ENCODE measurements at places on chromosomes 5 and 9.
A peak's percentile ranks its signal among the peaks of the same experiment; 100 is the strongest.

GRCh38 chr5:147303251-147303650 is 68.4 kb downstream of the STK32A start:
- DNase-seq: no peak

DNA sequence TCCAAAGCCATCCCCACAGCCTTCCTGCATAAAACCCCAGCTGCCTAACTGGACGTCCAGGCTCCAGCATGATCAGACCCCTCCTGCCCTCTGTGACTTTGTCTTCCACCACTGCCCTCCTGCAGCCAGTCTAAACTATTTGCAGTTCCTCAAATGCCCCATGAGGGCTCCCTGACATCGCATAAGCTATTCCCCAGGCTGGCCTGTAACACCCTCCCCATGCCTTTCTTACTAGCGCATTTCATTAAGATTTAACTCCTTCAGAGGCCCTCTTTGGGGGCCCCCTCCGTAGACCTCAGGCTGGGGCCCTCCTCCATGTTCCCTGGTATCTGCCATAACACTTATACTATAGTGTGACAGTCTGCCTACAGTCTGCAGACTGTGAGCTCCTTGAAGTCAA is 15.5 kb upstream of the SMIM23 start:
- no peak for DNase-seq

DNA sequence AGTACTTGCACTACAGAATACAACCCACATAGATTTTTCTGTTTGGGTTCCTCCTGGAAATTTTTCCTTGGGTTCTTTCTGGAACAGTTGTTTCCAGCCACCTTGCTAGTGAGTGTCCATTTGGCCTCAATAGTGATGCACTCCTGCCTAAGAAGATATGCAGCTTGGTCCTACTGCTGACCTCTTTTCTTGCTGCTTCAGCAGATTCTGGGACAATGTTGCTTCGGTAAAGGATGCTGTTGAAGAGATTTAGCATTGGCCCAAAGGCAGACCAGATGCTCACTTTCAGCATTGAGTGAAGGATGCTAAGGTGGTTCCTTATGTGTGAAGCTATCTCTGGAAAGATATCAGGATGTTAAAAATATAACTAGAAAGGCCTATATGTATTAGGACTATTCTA is 86.2 kb upstream of the SMC5 start:
- no peak for DNase-seq

- DNase-seq: no peak
Measured at GRCh38 chr5:17838469-17838868, 204.2 kb downstream of the TAF11L14 start.

DNA sequence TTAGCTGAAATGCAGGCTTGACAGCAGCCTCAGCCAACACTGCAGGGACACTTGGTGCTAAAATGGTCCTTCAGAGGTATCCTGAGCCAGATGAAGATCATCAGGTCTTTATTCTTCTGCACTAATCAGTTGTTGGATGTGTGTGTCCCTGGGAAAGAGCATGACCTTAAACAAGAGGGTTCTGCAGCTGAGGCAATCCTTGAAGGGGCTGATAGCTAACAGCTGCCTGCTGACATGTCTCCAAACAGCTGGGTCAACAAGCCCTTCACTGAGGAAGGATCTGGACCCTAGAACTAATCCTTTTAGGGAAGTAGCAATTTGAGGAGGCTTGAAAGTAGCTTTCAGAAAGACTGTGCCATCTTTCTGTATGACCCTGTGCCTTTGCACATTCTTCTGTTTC is 376.3 kb upstream of the ACTBL2 start:
- DNase-seq: no peak

DNA sequence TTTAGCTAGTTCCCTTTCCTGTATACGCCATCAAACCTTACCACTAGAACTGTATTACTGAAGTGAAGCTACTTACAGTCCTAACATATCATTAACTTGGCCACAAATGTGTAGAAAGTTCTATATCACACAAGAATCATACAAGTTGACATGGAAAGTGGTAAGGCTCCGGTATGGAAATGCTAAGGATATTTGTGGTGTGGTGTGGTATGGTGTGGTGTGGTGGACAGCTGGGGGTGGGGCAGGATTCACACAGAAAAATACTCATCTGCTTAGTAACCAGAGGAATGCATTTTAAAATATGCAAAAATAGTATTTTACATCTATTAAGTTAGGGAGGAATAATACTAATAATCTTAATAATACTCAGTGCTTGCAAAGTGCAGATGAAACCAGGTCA is 69.4 kb downstream of the TRPC7 start:
- DNase-seq: no peak

DNA sequence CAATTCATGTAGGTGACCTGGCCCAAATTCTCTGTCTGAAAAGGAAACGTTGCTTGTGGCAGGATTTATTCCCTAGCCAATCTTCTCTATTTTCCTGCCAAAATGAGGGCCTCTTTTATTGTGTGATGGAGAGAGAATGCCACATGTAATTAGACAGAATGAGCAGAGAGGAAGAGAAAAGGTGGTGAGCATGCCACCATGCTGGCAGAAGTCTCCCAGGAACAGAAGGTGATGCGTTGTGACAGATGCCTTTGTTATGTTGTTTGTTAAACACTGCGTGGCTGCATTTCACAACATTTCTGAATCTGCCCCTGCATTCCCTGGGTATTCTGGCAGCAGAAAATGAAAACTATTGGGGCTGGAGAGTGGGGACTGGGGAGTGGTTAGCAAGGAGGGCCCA is 577.6 kb downstream of the TLR4 start:
- DNase-seq: no peak

DNA sequence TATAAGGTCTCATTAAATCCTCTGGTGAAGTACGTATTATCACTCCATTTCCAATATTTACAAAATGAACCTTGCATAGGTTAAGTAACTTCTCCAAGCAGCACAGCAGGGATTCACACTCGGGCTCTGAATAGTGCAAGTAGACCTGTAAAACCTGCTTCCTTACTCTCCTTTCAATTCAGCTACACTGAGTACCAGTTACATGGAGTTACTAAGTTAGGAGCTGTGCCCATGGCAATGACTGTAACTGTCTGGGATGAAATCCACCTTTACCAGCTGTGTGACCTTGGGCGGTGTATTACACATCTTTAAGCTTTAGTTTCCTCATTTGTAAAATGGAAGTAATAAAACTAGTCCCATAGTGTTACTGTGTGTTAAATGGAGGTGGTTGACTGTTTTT is 15.9 kb upstream of the MOB3B start:
- DNase-seq: no peak

GRCh38 chr9:114016101-114016500 is 62.0 kb downstream of the AMBP start:
- DNase-seq: no peak

GRCh38 chr5:9188956-9189355 is 356.9 kb downstream of the SEMA5A start:
- no peak for DNase-seq

DNA sequence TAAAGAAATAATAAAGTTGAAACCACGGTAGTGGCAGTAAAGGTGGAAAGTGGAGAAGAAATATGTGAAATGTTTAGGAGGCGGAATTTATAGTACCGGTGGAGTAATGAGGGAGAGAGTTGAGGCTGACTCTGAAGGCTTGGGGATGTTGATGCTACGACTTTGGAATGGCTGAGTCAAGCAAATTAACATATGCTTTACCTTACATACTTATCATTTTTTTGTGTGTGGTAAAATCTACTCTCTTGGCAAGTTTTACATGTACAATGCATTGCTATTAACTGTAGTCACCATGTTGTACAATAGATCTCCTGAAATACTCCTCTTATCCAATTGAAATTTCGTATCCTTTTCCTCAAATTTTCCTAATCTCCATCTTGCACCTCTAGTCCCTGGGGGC is 179.0 kb downstream of the TAF11L14 start:
- no peak for DNase-seq

GRCh38 chr5:177553671-177554429 is 513 bp downstream of the FAM193B start:
- no peak for DNase-seq

DNA sequence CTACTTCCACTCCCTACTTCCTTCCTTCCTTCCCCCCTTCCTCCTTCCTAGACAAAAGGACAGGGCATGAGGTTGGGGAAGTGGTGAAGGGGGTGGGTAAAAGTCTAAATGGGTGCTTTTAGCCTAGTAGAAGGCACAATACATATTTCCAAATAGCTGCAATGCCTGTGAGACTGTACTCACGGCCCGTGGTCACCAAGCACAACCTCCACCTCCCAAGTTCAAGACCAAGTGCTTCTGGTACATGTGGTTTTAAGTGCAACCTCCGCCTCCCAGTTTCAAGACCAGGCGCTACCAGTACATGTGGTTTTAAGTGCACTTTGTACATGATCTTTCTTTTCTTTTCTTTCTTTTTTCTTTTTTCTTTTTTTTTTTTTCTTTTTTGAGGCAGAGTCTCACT is 14.5 kb upstream of the NTNG2 start:
- DNase-seq: peak; percentile 8

- DNase-seq: no peak
Measured at GRCh38 chr9:26800322-26800721, 92.3 kb downstream of the CAAP1 start.

DNA sequence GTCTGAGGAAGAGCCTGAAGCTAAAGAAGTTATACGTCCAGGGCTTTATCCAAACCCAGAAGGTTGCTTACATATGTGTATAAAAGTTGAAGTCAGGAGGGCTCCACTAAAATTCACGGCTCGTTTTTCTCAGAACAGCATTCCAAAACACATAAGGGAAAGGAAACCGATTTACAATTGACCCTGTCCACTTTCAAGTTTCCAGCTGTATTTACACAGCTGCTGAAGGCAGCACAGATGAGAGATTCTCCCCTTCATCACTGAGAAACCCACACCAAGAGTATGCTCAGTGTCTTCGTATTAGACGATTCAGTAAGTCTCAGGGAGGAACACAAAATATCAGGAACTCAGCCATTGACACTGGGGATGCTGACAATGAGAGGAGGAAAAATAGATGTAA is 5.9 kb upstream of the NREP start:
- no peak for DNase-seq

DNA sequence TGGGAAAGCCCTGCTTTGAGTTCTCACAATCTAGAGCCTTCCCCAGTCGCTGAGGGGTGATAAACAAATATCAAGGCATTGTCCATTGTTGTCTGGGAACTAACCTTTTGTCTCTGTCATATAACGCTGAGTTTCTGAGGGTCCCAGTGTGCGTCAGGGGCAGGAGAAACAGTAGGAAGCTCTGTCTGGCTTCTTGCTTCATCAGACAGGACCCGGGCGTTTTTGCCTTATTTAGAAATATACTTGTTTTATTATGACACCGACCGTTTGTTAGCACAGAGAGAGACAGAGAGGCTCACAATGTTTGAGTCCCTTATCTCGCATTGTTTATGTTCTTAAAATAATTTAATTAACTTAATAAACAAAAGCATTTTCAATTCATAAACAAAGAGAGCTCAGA is 204.9 kb upstream of the GAS1 start:
- no peak for DNase-seq

- DNase-seq: no peak
Measured at GRCh38 chr5:106656821-106657220, 1013.9 kb downstream of the EFNA5 start.

DNA sequence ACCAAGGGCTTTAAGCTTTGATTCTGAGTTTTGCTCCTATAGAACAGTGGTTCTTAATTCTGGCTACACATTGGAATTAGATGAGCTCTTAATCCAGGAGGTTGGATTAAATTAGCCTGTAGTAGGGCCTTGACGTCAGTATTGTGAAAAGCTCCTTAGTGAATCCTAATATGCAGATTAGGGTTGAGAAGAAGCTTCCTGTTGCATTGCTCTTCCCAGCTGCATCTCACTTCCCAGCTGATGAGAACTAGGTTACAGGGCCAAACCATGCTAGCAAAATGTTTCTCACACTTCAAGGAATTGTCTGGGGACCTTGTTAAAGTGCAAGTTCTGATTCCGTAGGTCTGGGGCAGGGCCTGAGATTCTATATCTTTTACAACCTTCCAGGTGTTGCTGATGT is 300.0 kb downstream of the ZSWIM6 start:
- no peak for DNase-seq

- no peak for DNase-seq
Measured at GRCh38 chr9:70257991-70258691, 637 bp upstream of the SMC5 start.

DNA sequence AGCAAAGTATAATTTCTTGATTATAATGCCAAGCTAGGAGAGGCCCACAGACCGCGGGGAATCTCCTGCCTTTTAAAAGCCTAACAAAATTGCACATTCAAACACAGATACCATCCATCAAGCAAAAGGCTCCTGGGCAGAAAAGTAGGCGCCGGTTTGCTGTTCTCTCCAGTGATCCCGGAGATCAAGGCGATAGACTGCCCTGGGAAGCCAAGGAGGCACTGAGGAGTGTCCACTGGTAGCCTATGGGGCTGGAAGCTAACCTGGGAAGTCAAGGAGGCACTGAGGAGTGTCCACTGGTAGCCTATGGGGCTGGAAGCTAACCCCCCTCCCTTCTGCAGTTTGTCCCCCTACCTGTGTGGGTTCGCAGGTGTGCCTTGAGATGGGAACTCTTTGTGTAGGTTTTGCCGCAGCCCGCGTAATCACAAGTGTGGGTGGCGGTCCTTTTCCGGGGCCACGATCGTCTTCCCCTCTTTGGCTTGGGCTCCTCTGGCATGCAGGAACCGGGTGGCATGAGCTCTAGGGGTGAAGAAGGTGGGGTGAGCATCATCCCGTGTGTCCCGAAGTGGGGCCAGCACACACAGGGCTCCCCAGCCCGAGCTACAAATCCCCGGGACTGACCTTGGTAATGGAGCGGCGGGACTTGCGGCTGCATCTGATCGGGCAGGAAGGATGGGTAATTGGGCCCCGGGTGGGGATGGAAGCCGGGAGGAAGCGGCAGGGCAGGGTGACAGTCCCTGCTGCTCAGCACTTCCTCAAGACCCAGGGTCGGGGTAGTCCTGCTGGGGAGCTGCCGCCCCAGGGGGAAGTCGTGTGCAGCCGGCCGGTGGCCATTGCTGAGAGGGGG is 2.7 kb downstream of the KLF4 start:
- DNase-seq: no peak

DNA sequence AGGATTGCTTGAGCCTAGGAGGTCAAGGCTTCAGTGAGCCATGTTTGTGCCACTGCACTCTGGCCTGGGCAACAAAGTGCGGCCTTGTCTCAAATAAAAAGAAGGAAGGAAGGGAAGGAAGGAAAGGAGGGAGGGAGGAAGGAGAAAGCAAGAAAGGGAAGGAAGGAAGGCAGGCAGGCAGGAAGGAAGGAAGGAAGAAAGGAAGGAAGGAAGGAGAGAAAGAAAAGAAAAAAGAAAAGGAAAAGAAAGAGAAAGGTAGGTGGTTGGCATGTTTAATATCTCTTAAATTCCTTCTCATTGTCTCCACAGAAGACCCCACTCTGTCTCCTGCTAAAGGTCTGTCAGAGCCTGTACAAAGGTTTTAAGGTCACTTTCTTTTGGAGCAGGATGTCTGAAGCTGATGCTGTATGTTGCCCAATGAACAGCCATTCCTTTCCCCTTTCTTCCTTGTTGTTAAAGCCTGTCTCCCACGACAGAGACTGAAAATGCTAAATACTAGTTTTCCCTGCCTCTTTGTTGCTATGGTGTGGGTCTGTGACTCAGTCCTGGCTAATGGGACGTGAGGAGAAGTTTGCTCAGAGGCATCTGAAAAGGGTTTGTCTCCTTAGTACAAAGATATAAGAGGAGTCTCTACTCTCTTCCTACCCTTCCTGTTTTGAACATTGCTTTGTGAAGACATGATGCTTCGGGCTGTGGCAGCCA is 213.3 kb downstream of the PCSK1 start:
- DNase-seq: no peak

Data from CD4-positive, alpha-beta T cell treated with Interleukin-17A for 1 hour (primary cell).